ENCODE measurements at places on chromosomes 4 and X.

GRCh38 chr4:15333692-15334633, 93.9 kb upstream of the C1QTNF7 start:
- no peak for DNase-seq

GRCh38 chr4:185396724-185397385, at the start of gene ANKRD37:
ANKRD37 (plus strand) TSS chr4:185396841; CDS start chr4:185396924, 83 bp downstream.
- peak; percentile 42 for DNase-seq

GRCh38 chrX:15761564-15762191, 23.6 kb downstream of the CA5B start:
- peak; percentile 3 for DNase-seq

GRCh38 chrX:19272452-19272851, 71.3 kb upstream of the PDHA1 start:
- no peak for DNase-seq

DNA sequence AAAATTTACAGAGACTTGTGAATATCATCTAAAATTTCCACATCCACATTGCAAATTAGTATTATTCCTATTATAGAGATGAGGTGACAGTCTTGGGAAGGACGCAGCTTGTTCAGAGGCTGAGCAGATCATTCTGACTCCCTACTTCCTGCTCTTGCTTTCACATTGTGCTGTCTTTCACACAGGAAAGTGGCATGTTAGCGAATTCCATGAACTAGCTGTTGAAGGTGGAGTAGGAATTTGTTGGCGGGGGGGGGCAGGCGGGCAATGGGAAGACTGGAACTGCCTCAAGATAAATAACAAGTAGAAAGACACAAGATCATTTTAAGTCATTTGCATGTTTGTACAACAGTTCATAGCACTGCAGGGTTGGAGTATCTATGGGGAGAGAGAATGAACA, 2.3 kb downstream of the PF4V1 start:
- DNase-seq, result no peak

- no peak for DNase-seq
Observed at GRCh38 chrX:76931518-76931917, 504.0 kb downstream of the MAGEE1 start.

DNA sequence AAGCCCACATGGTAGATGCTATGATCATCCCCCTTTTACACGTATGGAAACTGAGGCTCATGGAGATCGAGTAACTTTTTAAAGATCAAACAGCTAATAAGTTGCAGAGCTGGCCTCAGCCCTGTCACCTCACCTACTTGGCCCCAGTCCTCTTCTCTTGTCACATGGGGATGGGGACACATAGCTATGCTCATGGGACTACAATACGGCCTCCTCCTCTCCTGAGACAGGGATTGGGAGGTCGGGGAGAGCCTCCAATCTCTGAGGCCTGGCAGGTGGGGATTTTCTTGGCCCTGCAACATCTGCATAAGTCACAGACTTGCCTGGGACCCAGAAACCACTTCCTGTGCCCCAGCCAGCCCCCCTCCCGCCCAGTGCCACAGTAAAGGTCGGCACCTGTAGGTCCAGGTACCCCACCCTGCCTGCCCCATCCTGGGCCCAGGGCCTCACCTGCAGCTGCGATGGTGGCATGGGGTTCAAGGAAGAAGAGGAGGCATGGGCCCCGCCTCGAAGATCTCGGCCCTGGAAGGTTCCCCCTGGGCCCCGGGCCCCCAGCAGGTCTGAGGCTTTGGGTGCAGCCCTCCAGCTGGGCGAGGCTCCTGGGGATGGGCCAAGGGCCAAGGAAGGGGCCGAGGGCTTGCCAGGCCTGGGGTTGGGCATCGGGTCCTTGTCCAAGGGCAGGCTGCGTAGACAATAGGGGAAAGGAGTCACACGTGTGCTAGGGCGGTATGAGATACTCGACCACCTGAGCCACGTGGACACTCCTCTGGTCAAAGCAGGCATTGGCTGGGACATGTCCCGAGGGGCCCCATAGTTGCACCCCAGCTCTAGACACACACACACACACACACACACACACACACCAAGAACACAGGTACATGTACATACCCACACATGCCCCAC, 6.4 kb downstream of the FOXP3 start:
- DNase-seq, result no peak

DNA sequence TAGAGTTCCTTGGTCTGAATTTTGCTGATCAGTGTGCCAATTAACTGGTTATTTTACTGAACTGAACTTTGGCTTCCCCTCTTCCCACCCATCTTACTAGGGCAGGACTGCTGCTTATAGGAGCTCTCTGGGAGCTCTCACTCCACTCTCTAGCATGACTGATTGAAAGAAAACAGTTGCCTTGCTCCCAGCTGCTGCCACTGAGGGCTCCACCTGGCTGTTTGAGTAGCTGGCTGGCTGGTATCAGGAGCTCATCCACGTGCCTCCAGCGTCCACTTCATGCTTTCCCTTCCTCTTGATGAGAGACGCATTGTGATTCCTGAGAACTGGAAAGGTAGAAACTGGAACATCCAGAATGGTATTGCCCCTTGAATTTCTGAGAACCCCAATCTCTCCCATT, 73.0 kb upstream of the KLHL13 start:
- DNase-seq, result peak; percentile 76

GRCh38 chrX:15497865-15498264, 2.7 kb upstream of the BMX start:
- DNase-seq, result peak; percentile 68

GRCh38 chr4:113347245-113347644, 297.8 kb downstream of the ANK2 start:
- no peak for DNase-seq
